Fibroblast of skin of left quadriceps (primary cell): ENCODE measurements at places on chromosomes 2 and 18.

- no peak for DNase-seq
These were observed 294.1 kb downstream of the BCL2 start for GRCh38 chr18:63025251-63026090.

- no peak for DNase-seq
These were observed 39.1 kb downstream of the MRPL35 start for GRCh38 chr2:86238354-86238753.

DNA sequence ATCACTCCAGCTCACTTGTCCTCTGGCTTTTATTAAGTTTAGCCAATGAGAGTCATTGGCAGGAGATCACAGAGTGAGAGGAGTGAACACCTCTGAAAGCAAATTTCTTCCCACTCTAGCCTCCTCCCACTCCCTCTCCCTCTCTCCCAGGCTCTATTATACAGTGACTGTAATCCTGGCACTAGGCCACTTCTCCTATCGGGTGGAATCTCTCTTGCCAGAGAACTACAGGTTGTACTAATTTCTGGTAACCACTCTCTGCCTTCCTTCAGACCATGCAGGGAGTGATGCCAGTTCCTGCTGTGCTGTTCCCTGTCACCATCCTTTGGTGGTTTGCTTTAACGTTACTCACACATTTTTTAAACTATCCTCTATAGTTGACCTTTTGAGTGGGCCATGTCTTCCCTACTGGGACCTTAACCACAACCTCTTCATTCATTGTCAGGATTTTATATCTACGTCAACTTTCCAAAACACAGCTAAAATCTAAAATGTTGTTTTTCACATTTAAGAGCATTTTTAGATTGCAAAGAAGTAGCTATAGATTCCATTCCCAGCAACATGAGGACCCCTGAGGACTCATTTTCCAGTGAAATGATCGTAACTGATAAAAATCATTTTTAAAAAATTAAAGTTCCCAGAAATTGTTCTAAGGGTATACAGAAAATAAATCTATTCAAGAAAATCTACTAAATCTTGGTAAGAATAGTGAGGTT lies 217.1 kb downstream of the MREG start:
- DNase-seq: peak; percentile 75

- no peak for DNase-seq
These were observed 28.8 kb downstream of the SETBP1 start for GRCh38 chr18:44709307-44710126.

GRCh38 chr2:24723665-24724064 lies 69.5 kb downstream of the PTRHD1 start:
- DNase-seq: no peak

DNA sequence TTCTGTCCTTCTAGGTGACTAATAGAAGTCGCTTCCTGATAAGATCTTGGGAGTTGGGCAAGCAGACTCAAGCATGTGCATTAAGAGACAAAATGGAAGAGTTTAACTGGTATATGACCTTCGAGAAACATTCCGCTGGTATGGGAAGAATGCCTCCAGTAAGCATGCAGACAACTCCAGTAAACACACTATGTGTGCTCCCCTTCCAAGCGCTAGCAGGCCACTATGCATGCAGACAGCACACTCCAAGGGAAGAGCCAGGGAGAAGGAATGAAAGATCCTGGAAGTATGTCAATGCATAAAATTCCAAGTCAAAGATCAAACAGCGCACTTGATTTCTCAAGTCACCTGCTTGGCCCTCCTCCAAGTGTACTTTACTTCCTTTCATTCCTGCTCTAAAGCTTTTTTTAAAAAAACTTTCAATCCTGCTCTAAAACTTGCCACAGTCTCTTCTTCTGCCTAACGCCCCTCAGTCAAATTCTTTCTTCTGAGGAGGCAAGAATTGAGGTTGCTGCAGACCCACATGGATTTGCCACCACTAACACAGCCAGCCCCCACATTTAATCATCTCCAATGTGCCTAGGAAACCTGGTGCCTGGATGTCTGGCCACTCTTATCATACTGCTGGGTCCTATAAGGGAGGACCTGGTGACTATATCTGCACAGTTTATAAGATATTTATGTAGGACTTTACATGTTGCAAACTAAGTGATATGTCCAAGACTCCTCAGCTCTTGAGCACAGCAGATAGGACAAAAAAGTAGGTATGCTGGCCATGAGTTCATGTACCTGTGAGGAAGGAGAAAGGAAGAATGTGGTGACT lies 239.8 kb downstream of the PDE11A start:
- no peak for DNase-seq

DNA sequence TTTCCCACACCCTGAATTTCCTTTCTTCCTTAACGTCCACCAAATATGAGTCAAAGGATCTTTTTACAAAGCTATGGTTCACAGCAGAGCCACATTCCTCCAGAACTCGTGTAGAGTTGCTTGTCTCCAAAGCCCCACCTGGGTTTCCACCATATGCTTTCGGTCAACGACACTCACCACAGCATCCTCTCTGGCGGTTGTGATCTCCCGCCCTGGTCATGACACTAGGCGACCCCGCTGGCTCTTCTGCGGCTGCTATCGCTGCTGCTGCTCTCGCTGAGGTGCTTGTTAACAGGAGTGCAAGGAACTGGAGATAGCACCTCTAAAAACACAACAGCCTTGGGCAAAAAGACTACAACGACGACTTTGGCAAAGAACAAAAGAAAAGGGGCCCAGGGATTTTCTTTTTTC lies 340 bp downstream of the SLC40A1 start:
- DNase-seq: no peak

DNA sequence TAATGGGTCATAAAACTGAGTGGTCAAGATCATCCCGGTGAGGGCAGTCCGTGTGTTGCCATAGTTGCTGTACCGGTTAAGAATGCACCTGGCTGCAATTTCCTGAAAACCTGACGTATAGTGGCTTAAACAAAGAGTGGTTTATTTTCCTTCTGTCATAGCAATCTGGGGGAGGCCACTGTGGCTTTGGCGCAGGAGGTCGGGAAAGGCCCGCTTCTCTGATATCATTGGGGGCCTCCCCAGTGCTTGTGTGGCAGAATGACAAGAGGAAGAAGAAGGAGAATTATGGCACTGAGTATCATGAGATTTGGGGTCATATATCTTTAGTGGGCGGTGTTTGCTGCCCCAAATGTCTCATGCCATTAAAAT lies 4.4 kb downstream of the C2orf92 start:
- DNase-seq: no peak

GRCh38 chr2:62423883-62424458 lies 82.0 kb downstream of the TMEM17 start:
- DNase-seq: no peak

DNA sequence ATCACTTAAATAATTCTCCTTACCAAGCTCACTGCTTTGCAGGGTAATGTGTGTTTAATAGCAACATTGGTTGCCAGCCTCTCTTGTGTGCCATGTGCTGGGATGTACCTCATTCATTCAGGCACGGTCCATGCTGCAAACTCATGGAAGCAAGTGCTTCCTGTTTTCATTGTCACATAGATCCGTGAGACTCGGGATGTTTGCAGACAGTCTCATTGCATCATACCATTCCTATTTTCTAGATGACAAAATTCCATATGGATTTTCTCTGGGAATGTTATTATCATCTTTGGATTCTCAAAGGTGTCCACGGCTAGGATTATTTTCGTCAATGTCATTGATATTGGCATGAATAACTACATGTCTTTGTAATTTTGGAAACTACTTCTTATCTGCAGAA lies 60.0 kb upstream of the HDAC4 start:
- DNase-seq: no peak

- DNase-seq: no peak
These were observed 107.5 kb downstream of the TTC27 start for GRCh38 chr2:32735348-32735747.

DNA sequence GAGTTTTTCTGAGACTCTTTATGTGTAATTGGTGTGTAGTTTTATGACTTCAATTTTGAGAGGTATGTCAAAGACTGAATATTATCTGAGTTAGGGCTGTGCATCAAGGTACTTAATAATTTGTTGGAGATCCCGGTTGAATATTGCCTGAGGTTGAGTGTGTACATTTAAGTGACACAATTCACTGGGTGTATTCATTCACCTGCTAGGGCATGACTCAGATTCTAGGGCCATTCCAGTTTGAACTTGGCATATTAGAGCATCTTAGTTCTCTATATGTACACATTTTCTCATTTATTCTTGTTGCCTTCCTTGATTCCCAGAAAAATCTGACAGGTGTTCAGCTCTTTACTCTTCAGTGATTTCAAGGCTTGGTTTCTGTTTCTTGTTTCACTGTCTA lies 12.5 kb downstream of the MAP4K4 start:
- DNase-seq: no peak

GRCh38 chr2:106090916-106091618 lies 103.0 kb downstream of the UXS1 start:
- no peak for DNase-seq

- DNase-seq: no peak
These were observed 64.9 kb upstream of the CAPN13 start for GRCh38 chr2:30871980-30872789.
